ENCODE measurements at places on chromosomes 5 and 9.

DNA sequence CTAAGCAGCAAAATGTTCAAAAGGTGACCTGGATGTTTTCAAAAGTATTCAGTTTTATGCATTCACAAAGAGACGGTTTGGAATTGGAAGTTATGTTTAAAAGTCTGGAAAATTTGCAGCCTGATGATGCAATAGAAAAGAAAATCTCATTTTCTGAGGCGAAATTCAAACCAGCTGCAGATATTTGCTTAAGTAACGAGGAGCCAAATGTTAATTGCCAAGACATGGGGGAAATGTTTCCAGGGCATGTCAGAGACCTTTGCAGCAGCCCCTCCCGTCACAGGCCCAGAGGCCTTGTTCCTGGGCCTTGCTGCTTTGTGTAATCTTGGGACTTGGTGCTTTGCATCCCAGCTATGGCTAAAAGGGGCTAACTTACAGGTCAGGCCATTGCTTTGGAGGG lies 228.2 kb downstream of the MAN2A1 start:
- no peak for DNase-seq

- DNase-seq, result no peak
These were observed 3.5 kb downstream of the PDE6A start for GRCh38 chr5:149940941-149941644.

DNA sequence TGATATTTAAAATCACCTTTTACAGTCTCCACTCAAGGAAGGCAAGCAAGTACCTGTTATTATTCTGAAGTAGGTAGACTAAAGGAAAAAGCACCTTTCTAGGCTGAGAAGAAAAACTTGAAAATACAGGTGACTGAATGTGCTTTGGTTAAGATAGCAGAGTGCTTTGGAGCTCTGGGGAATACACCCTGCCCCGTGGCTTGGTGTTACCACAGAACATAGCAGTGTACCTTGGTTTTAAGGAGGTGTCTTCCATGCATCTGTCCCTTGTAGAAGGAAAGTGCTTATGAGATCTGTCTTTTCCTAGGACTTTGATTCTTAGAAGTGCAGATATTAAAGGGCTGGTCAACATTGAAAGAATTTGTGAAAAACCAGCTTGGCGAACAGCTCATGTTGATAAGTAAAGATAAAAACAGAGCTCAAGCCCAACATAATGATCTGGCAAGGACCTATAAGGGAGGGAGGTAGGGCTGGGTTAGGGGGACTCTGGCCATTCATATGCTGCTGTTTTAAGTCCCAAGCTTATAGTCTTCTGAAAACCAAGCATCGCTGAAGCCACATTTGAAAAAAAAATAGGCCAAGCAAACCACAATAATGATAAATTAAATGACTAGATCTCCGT lies 66.8 kb downstream of the ZNF608 start:
- DNase-seq, result no peak

DNA sequence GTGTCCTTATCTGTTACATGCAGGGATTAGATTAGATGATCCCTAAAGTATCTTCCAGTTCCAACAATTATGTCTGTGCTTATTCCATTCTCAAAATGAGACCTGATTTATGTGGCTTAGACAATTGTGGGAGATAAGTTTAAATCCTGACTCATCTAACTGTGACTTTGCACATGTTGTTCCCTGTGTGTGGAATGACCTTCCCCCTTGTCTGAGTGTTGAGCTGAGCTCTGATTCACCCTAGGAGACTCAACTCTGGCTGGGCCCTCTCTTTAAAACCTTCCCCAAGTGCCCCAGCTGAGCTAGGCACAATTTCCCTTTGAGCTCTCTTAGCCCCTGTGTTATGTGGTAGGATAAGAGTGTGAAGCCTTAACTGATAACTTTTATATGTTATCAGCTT lies 118.9 kb upstream of the ELL2 start:
- no peak for DNase-seq

DNA sequence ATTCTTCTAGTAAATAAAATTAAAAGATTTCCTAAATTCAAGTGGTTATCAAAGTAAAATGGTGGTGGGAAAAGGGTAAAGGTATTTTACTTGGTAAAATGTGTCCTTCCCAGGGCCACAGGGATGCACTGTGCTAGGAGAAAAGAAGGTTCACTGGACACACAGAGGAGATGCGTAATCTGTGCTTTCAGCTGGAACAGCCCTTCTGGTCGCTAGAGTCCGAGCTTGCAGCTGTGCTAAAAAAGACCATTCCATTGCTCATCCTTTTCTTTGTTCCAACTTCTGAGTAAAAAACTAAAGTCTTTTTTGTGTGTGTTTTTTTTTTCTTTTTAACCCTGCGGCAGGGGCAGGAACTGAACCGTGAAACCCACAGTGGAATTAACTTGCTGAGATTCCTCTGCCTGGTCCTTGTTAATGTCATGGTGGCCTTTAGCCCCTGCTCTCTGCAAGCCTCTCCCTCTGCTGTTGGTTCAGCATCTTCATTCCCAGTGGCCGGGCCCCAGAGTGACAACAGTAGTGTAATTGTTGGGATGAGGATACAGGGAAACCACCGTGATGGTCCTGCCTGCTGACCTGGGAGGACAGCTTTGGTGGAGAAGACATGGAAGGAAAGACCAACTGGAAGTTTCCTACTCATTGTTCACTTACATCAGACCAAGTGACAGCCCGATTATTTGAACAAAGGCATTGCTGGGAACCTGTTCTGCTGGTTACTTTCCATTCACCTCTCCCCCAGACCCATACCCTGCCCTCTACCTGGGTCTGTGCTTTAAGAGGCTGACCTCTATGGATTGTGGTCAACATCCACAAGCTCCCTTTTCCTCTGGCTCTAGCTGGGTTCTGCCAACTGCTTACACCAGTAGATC lies 31.9 kb upstream of the FSTL4 start:
- DNase-seq, result no peak

GRCh38 chr5:155052532-155052931 lies 39.0 kb downstream of the KIF4B start:
- DNase-seq, result no peak

DNA sequence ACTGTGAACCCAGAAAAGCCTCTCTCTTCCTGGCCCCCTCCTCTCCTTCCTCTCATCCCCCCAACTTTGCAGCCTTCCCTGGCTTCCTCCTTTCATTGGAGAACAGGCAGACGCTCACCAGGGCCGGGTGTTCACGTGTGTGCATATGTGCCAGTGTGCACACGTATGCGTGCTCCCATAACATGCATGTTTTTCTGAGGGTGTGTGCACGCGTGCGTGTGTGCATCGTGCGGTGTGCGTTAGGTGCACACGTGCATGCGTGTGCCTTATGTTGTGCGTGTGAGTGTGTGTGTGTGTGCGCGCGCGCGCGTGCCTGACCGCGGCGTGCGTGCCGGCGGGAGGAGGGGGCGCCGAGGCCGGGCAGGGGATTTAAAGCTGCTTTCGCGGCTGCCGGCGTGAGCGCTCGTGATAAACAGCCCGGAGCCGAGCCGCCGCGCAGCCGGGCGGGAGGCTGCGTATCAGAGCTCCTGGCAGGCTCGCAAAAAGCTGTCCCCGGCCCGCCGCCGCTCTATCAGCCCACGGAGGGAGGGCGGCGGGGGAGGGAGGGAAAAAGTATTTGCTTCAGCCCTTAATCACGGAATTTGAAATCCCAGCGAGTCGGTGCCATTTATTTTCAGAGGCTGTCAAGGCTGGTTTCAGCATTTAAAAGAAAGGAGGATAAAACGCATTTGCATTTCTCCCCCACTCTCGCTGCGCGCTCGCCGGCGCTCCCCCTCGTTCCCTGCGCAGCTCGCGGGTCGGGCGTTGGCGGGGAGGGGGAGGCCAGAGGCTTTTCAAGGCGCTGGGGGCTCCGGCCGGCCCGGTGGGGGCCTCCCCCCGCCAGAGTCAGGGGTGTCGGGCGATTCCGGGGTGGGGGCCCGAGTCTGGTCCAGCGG lies 183.9 kb downstream of the C9orf50 start:
- peak; percentile 12 for DNase-seq
